T1000 (cell line): ENCODE measurements at places on chromosomes 16 and 17.

DNA sequence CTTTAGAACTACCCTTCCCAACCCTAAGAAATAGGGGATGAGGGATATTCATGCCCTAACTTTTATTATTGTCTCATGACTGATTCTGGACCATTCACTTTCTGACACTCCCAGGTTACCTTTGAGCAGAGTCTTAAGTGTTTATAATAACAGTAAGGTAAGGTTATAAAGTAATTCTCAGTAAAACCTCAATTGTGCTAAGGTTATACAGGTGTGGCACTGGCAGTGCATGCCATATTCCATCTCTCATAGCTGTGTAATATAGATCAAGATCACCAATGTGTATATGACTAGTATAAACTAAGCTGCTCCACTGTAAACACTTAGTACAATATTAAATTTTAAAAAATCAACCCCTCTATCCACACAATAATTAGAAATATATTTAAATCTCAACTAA is 89.1 kb downstream of the KCNJ2 start:
- no peak for DNase-seq

DNA sequence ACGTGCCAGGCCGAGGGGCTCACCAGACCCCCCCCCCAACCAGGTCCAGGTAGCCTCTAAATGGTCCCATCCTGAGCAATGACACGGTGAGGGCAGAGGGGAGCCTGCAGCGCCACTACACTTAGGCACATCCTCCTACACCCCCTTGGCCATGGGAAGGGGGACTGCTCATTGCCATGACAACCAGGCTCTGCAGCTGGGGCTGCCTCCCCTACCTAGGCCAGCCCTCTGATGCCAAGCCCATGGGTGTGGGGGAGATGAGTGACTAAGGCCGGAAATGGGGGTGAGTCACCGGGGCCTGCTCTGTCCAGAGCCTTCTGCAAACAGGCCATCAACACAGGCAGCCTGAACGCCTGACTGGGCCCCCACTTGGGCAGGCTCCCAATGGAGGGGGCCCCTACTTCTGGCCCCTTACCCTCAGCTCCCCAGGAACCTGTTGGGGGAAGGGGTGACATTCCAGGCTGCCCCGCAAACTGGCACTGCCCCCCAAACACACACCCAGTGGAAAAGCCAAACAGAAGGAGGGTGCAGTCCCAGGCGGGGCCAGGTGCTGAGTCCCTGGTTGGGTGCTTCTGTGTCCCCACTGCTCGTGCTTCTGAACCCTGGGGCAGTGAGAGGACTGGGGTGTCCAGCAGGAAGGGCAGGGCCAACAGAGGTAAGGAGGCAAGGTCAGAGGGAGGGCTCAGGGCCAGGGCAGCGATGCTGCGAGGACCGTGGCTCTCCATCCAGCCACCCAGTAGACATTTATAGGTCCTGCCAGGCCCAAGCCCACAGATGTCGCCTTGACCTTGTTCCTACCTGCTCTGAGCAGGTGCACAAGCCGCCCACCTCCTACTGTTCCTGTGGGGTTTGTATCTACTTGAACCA is 8.2 kb downstream of the PLCD3 start:
- DNase-seq, result peak; percentile 74

DNA sequence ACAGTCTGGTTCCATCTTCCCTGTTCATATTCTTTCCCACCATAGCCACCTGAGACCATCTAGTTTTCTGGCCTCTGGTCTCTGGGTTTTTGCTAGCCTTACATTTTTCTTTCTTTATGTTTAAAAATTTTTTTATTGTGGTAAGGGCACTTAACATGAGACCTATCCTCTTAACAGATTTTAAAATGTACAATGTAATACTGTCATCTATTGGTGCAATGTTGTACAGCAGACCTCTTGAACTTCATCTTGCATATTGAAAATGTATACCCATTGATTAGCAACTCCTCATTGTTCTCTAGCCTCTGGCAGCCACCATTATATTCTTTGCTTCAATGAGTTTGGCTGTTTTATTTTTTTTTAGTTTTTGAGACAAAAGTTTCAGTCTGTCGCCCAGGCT is 39.2 kb downstream of the ITGAM start:
- no peak for DNase-seq

DNA sequence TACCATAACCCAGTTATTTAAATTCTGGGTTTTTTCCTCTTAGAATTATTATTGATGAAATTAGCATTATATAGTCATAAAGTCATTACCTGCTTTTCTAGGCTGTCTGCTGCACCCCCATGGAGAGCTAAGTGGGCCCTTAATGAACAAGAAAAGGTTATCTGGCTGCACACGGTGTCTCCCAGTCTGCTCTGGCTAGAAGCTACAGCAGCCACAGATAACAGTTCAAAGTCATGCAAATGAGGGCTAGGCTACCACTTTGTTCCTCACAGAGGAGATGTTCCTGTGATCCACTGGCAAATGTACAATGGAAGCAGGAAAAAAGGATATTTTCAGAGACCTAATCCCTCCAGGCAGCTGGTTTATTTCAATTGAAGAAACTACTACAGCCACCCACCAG is 112.1 kb downstream of the SNX11 start:
- no peak for DNase-seq
